ENCODE measurements at places on chromosomes 2 and 18. TPM values are rescaled to one million over a fixed set of nuclear protein-coding genes. Genes with fewer than 3 reads are reported as not detected.

Gene OTX1
- total RNA-seq = not detected

Gene NEURL3
- not detected for total RNA-seq

Gene TMEM182
- total RNA-seq = 152 TPM

Gene CLEC4F
- total RNA-seq = not detected

Gene EFR3B
- total RNA-seq = 4.7 TPM

Gene CIDEA
- 2.1 TPM for total RNA-seq

Gene ALKAL2
- not detected for total RNA-seq

All from skeletal muscle tissue (tissue), 5 donors.